Activated CD8-positive, alpha-beta memory T cell treated with anti-CD3 and anti-CD28 coated beads, Interleukin-2, amount 50 U/mL, for 48 hours (primary cell): ENCODE measurements at places on chromosomes 16 and 17.

GRCh38 chr16:28985211-28986041, 574 bp downstream of the LAT start:
- peak; percentile 72 for DNase-seq

DNA sequence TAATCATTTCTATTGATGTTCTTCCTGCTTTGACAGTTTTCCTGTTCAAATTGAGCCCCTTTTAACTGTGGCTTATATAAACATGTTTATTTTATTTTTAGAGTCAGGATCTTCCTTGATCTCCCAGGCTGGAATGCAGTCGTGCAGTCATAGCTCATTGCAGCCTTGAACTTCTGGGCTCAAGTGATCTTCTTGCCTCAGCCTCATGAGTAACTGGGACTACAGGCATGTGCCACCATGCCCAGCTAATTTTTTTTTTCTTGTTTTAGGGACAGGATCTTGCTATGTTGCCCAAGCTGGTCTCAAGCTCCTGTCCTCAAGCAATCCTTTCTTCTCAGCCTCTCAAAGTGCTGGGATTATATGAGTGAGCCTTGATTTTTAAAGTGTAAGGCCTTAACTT, 14.7 kb downstream of the PHKB start:
- no peak for DNase-seq

DNA sequence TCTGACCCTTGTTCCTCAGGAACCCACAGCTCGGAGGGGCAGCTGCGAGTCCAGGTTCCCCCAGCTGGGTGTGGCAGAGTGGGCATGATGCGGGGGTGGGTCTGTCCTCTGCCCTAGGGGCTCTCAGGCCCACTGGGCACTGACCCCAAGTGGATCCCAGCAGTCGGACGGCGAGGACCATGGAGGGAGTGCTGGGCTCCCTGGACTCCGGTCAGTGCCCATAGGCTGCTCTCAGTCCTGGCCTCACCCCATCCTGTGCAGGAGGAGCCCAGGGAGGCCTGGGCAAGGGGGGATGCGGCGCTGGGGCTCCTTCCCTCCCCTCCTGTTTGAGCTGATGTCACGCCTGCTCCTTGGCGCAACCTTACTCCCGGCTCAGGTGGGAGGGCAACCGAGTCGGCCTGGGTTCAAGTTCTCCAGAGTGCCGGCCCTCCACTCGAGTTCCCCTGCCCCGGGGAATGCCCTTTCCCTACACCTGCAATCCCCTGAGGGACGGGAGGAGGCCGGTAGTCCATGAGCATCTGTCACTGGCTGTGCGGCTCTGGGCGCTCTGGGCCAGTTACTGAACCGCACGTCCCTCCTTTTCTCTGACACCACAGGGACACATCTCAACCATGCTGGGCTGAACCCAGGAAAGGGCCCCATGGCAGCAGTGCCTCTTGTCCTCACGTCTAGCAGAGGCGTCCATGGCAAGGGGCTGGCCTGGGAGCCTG, 52.6 kb upstream of the ACSF3 start:
- no peak for DNase-seq

GRCh38 chr17:81365148-81365600, 30.1 kb upstream of the BAHCC1 start:
- DNase-seq: no peak

DNA sequence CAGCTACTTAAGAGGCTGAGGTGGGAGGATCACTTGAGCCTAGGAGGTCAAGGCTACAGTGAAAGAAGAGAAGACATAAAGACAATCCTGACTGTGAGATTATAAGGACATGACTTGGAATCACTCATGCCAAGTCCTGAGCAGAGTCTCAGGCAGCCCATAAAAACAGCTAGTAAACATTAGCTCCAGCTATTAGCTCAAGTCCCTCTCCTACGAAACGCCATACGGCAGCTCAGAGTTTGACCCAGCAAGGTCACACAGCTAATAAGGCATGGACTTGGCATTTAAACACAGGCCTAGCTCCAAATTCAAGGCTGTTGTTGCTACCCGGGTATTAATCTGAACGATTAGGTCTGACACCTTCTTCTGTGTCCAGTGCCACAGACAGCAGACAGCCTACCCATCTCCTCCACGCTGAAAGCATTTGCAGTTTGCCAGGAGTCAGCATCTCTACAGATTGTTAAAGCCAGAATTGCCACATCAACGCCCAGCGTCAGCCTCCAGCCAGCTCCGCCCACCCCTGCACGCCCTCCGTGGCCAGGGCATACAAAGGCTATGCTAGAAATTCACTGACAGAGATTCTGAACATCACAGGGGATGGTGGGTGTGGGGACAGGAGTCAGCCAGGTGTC, 9.9 kb upstream of the TMEM114 start:
- no peak for DNase-seq

GRCh38 chr16:80807906-80808305, 3.5 kb upstream of the CDYL2 start:
- DNase-seq: no peak

DNA sequence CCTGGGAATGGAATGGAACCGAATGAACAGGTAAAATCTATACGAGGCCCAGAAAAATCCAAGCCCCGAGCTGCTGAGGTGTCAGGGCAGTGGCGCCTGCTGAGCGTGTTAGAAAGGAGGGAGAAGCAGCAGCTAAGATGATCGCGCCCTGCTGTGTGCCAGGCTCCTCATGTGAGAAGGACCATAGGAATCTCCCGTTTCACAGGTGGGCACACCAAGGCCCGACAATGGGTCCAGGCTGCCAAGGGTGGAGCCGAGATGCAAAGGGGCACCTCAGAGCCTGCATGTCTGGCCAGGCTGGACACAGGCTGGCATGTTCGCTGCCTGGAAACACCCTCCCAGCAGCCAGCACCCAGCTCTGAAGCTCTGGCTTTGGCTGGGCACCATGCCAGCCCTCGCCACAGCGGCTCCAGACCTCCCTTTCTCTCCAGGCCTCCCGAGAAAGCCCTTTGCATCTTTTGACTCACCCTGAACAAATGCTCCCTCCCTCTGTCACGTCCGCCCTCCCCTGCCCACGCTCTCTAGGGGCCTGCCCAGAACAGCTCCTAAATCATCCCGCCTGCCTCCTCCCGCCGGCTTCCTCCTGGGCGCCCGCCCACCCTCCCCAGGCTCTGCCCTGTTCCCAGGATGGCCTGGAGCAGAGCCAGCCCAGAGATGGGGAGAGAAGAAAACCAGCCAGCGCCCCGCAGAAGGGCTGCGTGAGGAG, 217.8 kb upstream of the GSE1 start:
- no peak for DNase-seq

DNA sequence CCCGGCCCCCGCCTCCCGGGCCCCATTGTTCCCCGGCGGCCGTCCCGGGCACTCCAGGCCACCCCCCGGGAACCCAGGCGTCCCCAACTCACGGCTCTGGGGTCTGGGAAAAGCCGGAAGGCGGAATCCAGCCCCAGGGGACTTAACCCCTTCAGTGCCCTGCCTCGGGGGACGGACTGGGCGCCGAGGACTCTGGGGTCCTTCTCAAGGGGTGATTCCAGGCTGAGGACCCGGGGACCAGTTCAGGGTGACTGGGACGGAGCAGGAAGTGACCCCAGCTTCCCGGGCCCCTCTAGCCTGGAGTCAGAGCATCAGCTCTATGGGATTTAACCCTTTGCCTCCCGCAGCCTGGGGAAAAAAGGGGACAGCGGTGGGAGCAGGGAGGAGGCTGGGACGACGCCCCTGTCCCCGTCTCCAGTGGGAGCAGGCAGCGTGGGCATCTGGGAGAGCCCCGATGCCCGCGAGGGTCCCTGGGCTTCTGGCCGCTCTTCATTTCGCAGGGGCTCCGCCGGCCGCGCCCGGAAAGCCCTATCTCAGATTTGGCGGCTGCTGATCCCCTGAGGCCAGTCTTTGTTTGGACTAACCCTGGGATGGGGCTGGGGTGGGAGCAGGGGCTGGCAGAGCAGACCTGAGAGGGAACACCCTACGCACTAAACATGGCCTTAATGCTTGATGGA, at the start of gene ZNF629:
Gene ZNF629, minus strand, starts transcription at position 270 of the 677 bp plus-strand sequence. CDS start 2,723 bp downstream, outside the sequence.
- DNase-seq: peak; percentile 71

DNA sequence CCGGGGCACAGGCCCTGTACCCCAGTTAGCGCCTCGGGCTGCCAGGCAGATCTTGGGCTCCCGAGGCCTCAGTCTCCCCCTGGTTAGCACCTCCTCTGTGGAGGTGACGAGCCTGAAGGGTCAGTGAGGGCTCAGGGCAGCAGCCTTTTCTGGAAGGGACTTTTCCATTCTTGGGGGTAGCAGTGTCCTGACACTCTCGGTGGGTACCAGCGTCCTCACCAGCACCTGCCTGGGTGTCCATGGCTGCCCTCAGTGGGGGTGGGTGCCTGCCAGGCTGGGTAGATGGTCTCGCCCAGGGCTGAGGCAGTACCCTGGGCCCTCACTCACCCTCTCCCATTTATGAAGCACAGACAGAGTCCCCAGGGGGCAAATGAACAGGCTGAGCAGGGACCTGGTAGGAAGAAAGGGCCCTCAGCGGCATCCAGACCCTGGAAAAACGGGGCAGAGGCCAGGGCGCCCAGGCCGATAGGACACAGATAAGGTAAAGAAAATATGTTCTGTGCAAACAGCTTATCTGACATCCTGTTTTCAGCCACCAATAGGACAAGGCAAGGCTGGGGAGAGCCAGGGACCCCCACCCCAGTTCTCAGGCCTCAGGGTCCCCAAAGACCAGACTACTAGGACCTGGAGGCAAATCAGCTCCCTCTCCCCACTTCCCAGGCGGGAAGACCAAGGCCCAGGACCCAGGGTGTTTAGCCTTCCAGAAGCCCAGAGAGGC, 50.9 kb downstream of the ZFPM1 start:
- DNase-seq: no peak

GRCh38 chr17:42882166-42882565, 18.4 kb upstream of the G6PC1 start:
- no peak for DNase-seq

DNA sequence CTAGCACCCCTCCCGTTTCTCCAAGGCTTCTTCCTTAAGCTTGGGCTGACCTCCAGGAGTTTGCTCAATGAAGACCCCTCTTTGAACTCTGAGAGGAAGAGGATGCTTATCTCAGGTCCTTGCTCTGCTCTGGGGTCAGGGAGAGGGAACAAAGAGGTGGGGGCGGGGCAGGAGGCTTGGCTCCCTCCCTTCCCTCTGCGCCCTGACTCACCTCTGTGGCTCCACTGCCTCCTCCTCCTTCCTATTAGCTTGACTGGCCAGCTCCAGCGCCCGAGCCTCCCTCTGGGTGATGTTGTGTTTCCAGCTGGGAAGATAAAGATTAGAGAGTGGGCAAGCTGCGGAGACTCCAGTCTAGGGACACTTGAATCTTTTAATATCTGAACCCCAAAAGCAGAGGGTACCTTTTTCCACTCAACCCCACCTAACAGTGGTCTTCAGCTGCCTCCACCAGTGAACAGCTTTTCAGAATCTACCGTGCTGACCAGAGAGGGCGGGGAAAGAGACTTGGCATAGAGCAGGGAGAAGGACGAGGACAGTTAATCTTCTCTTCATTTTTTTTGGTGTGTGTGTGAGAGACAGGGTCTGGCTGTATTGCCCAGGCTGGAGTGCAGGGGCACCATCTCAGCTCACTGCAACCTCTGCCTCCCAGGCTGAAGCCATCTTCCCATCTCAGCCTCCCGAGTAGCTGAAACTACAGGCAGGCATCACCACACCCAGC, 6.7 kb downstream of the GIP start:
- DNase-seq: no peak

DNA sequence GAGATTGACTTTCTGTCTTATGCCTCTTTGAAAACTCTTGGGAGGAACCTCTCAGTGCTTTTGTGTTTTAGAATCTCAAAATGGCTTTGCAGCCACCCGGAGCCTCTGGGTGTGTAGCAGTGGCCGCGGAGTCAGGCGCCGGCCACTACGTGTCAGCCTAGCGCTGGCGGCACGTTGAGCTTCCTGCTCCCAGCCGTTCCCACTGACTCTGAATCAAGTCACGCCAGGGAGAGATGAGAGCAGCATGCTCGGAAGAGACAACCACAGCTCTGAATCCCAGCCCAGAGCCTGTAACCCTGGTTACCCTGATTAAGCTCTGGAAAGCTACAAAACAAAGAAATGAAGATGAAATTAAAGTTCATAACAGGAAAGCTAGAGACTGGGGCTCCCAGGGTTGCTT, 97.4 kb upstream of the CACNG5 start:
- no peak for DNase-seq

- no peak for DNase-seq
Observed at GRCh38 chr16:4123616-4124300, 7.5 kb upstream of the ADCY9 start.

GRCh38 chr17:9908649-9909042, 3.6 kb upstream of the RCVRN start:
- no peak for DNase-seq

DNA sequence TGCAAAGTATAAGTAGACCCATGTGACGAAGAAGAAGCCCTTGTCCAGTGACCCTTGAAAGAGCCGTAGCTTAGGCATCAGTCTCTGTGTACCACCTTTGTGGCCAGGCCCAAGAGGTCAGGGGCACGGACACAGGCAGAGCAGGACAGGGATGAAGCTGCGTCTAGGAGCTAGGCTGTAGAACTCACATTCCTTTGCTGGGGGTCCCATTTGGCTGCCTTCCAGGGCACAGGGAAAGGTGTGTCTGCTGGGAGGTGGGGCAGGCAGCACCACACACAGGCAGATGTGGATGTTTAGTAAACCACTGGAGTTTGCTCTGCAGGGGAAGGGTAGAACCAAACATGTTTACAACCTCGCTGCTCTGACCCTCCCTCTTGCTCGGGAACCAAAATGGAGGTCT, 33.7 kb downstream of the HNF1B start:
- no peak for DNase-seq

DNA sequence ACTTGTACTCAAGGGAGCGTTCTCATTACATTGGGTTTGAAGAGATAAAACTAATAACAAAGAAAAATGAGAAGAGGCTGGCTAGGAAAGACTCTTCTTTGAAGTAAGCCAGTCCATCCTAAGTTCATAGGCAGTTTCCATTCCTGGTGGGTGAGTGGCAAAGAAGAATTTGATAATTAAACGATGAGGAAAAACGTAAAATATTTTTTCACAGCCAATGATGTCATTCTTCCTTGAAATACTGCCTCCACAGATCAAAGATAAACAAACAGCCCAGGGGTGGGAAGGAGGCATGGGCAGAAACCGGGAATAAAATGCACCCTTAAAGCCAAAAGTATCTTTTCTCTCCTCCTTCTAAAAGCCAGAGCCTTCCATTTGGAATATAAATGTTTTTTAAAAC, 346.6 kb downstream of the PMP22 start:
- no peak for DNase-seq

- DNase-seq: no peak
Observed at GRCh38 chr17:73497721-73498120, 146.5 kb downstream of the SDK2 start.

DNA sequence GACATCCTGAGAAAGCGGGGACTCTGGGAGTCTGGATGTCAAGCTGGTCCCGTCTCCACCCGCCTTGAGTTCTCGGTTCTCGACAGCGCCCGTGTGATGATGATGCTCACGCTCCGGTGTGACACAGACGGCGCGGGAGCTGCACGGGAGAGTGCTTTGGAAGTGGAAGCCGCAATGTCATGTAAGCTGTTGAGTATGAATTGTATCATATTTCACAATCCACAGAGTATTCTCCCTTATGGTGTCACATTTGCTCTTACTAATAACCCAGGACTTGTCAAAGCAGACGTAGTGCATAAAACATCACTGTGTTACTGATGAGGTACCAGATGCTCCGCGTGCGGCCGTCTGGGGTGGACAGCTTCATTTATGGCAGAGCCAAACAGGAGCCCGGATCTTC, 217.5 kb upstream of the CHMP6 start:
- DNase-seq: no peak
